ENCODE measurements at places on chromosomes 1 and 21.

DNA sequence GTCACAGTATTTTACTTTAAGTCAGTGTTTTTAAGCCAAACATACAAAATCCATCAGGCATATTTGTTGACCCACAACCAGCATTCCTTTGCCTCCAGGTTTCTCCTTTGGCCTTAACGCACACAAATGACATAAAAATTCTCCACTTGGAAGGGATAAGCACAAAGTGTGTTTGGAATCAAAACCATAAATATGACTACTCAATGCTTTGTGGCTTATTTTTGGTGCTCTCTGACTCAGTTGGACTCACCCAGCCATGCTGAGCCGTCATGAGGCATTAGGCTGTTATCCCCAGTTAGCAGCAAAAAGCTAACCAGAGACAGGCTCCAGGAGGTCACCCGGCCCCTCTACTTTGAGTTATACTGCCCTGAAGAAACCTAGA lies 948 bp downstream of the PRUNE1 start:
- DNase-seq = no peak

DNA sequence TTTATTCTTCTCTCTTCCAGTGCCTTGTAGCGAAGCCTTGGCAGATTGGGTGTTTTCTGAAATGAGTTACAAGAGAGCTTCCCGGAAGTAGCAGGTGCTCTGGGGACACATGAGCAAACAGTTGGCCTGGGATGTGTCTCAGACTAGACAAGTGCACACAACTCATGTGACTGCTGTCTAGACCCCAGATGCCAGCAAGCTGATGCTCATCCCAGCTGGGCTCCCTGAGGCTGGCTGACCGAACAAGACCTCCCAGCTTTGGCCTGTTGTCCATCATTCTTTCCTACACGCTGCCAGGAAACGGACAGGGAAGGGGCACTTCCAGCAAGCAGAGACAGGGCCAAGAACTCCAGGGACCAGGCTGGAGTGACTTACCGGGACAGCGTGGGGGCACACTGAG lies 18.7 kb upstream of the CSF1 start:
- no peak for DNase-seq

- no peak for DNase-seq
Measured at GRCh38 chr1:201917362-201918033, 28.8 kb downstream of the SHISA4 start.

DNA sequence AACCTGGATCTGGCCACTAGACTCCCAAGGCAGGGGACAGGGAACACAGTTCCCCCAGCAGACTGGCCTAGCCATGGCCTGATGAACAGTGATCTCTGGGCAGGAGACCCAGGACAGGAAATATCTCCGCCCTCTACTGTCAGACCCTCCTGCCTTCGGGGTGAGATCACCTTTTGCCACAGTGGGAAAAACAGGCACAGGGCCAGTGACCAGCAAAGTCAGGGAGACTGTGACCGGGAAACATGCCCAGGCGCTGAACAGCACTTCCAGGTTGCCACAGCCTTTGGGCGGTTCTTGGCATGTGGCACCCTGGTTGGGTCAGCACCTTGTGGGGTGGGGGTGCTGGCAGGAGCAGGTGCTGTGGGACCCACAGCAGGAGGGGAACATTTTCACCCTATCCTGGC lies 8.9 kb upstream of the ZNF669 start:
- DNase-seq = no peak

DNA sequence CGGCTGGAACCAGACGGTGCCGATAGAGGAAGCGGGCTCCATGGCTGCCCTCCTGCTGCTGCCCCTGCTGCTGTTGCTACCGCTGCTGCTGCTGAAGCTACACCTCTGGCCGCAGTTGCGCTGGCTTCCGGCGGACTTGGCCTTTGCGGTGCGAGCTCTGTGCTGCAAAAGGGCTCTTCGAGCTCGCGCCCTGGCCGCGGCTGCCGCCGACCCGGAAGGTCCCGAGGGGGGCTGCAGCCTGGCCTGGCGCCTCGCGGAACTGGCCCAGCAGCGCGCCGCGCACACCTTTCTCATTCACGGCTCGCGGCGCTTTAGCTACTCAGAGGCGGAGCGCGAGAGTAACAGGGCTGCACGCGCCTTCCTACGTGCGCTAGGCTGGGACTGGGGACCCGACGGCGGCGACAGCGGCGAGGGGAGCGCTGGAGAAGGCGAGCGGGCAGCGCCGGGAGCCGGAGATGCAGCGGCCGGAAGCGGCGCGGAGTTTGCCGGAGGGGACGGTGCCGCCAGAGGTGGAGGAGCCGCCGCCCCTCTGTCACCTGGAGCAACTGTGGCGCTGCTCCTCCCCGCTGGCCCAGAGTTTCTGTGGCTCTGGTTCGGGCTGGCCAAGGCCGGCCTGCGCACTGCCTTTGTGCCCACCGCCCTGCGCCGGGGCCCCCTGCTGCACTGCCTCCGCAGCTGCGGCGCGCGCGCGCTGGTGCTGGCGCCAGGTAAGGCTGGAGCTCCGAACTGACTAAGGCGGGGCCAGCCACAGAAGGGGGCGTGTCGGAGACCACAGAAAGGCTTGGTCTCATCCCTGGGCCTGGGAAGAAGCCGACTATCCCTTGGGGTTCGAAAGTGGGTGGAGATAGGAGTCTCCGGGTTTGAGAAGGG lies 486 bp downstream of the SLC27A3 start:
- DNase-seq = peak; percentile 30

DNA sequence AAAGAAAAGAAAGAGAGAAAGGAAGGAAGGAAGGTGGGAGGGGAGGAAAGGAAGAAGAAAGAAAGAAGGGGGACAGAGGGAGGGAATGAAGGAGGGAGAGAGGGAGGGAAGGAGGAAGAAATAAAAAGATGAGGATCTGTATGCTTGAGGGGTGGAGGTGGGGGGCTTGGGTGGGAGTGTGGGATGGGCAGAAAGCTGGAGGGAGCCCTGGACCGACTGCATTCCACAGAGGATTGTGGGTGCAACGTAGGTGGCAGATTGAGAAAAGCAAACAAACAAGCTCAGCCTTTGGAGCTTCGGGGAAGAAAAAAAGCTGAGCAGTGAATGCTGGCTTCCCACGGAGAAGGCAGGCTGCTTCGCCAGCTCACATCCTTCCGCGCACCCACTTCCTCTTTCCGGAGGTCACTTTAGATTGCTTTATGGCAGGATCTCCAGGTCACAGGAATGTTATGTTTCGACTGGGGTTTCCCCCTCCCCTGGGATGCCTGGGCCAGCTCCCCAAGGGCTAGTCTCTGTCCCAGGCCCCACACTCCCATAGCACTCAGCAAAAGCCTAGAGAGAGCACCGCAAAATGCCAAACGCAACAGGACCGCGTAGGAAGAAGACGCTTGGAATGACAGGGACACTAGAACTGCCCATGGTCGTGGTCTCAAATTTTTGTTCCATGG lies 20.7 kb upstream of the LGALS8 start:
- DNase-seq = no peak

GRCh38 chr1:1272341-1273208 lies 1.1 kb downstream of the UBE2J2 start:
- DNase-seq = no peak

GRCh38 chr1:20574686-20575540 lies 14.0 kb upstream of the CDA start:
- no peak for DNase-seq

- DNase-seq = no peak
Measured at GRCh38 chr1:18913065-18913835, 10.9 kb upstream of the ALDH4A1 start.

DNA sequence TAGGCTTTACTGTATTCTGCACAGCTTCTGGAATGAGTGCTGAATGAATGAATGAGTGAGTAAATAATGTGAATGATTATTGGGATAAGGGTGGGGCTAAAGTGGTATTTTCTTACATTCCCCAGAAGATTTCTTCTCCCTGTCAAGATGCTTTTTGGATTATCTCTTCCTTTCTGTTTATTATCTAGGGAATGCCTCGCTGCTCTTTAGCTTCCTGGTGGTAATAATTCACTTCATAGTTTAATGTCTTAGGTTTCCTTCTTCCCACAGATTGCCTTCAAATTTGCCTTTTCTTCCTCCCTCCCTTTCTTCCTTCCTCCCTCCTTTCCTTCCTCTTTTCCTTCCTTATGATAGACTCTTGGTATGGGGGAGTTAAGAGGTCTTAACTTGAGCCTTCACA lies 24.0 kb downstream of the DDR2 start:
- DNase-seq = no peak

GRCh38 chr1:225896937-225897549 lies 8.1 kb upstream of the LEFTY1 start:
- DNase-seq = no peak

- no peak for DNase-seq
Measured at GRCh38 chr1:9453779-9454418, 85.4 kb upstream of the SLC25A33 start.

- DNase-seq = no peak
Measured at GRCh38 chr1:157770442-157771043, 6.4 kb downstream of the FCRL2 start.

DNA sequence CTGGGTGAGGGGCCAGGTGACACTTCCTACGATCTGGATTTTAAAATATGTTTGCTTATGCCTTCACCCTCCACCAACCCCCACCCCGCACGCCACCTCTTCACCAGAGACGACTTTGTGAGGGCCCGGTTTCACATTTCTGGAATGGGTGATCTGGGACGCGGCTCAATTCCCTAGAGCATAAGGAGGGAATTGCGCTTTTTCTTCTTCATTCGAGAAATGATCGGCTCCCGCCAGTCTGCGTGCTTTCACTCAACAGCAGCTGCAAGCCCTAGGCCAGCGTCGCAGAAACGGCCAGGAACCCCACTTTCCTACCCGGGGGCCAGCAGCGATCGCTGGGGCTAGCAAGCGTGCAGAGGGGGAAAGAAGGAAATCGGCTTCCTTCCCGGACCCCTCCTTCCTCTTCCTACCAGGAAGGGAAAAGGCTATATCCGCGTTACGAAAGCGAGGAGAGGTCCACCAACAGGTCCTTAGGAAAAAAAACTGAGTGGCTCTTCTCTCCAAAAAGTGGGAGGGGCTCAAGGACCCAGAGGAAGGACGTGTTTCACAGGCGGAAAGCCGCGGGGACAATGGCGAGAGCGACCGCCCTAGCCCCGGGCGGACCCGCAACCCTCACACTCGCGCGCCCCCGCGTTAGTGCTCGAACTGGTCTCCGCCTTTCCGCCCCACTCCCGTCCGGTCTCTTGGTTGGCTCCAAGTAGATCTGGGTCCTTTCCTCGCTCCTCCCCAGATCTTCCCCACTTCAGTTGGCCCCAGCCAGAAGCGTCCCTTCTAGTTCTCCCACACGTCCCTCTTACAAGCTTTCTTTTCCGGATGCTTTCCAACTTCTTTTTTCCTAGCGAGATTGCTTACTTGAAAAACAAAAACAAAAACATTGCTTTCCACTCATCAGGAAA lies 1.1 kb upstream of the ADAMTS1 start:
- DNase-seq = no peak

- DNase-seq = no peak
Measured at GRCh38 chr1:234719454-234720251, 109.7 kb upstream of the IRF2BP2 start.

DNA sequence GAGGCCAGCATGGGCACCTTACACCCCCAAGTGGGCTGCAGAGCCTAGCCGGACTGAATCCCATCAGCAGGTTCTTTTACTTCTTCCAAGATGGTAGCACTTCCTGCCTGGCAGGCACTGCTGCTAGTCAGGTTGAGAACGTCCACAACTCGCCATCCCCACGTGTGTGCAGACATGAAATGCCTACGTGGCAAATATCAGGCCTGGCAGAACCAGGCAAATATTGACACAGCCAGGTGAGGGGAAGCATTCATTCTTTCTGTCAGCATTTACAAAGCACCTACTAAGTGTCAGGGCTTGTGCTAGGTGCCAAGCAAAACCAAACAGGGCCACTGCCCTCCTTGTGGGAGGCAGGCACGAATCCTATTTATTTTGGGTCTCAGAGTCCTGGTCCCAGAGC lies 52.3 kb upstream of the SIM2 start:
- DNase-seq = no peak

DNA sequence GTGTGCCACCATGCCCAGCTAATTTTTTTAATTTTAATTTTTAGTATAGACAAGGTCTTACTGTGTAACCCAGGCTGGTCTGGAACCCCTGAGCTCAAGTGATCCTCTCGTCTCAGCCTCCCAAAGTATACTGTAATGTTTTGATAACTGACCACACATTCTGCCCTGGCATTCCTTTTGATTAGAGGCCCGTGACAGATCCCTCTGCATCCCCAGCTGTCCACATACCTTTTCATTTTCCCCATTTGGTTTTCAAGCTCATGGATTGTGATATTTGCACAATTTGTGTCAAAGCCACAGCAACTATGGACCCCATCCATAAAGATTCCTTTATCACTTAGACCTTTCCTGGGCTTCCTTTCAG lies 116.8 kb upstream of the ATP1A1 start:
- DNase-seq = no peak

DNA sequence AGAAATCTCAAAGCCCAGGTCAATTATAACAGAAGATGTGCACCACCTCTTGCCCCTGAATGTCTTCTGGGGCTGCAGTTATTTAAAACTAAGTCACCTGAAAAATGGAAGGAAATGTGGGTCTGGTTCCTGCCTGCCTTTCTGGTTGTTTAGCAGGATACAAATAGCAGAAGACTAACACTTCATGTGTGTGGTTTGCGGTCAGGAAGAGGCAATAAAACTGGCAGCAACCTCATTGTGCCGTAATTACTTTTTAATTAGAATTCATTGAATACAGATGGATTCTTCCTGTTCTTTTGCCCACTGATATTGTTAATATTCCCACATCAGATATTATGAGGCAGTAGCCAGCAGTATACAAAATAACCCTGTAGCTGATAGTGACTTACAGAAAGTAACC lies 345.7 kb downstream of the ZNF326 start:
- DNase-seq = no peak

- no peak for DNase-seq
Measured at GRCh38 chr21:38472412-38473108, 25.7 kb downstream of the ERG start.

GRCh38 chr1:29761159-29761928 lies 525.0 kb downstream of the PTPRU start:
- no peak for DNase-seq

- no peak for DNase-seq
Measured at GRCh38 chr21:45145146-45145545, 70.8 kb downstream of the ADARB1 start.

GRCh38 chr1:145858238-145858900 lies 512 bp downstream of the PIAS3 start:
- DNase-seq = no peak

GRCh38 chr1:47696737-47697441 lies 259.0 kb downstream of the FOXD2 start:
- DNase-seq = no peak

GRCh38 chr1:83043244-83043643 lies 955.7 kb downstream of the TTLL7 start:
- DNase-seq = no peak

DNA sequence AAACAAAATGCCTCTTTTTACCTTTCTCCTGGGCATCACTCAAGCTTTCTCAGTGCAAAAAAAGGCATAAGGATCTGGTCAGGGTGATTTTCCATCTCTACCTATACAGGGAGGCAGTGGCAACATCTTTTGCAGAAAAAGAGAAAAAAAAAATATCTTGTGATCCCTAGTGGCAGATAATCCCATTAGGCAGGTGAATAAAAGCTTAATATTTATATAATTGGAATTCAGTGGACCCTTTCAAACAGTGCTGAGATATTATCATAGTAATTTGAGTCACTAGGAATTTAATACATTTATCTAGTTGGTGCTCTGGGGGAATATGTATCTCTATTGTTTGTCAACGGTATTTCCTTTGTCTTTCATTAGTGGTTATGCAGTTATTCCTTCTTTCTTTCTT lies 29.9 kb upstream of the CXADR start:
- DNase-seq = no peak
